ENCODE measurements at places on chromosomes 6 and 20. TPM values are rescaled to one million over a fixed set of nuclear protein-coding genes. Genes with fewer than 3 reads are reported as not detected.
A peak's percentile ranks its signal among the peaks of the same experiment; 100 is the strongest.

COX7A2 gene
- 157 TPM for total RNA-seq

DYNLT1 gene
- total RNA-seq: 97.6 TPM

CST5 gene
- total RNA-seq: not detected

MEI4 gene
- total RNA-seq: 0.44 TPM

HMGA1 gene
- 321 TPM for total RNA-seq

EYS gene
- not detected for total RNA-seq

ECT2L gene
- total RNA-seq: not detected

RBBP8NL gene
- total RNA-seq: not detected

THEMIS gene
- total RNA-seq: not detected

- no peak for DNase-seq
Measured at GRCh38 chr6:15854826-15855710, 192.2 kb upstream of the DTNBP1 start.

- DNase-seq: no peak
Measured at GRCh38 chr6:149061930-149062329, 255.6 kb upstream of the TAB2 start.

DNA sequence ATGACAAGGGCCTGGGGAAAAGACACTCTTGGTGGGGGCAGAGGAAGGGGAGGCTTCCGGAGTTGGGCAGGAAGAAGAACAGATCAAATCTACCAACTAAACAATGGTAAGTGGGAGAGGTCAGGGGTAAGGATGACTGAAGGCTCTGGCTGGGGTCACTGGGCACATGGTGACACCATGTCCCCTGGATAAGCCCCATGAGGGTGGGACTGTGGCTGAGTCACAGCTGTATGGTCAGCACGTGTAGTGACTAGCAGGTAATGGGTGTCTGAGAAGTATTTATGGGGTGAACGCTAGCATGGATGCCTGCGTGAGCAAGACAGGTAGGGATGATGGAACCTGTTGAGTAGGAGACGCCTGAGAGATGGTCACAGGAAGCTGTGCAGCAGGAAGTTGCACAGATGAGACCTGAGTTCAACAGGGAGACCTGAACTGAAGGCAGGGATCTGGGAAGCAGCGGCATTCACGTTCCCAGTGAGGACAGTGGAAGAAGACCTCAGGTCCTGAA is 64.5 kb upstream of the SNX9 start:
- no peak for DNase-seq

DNA sequence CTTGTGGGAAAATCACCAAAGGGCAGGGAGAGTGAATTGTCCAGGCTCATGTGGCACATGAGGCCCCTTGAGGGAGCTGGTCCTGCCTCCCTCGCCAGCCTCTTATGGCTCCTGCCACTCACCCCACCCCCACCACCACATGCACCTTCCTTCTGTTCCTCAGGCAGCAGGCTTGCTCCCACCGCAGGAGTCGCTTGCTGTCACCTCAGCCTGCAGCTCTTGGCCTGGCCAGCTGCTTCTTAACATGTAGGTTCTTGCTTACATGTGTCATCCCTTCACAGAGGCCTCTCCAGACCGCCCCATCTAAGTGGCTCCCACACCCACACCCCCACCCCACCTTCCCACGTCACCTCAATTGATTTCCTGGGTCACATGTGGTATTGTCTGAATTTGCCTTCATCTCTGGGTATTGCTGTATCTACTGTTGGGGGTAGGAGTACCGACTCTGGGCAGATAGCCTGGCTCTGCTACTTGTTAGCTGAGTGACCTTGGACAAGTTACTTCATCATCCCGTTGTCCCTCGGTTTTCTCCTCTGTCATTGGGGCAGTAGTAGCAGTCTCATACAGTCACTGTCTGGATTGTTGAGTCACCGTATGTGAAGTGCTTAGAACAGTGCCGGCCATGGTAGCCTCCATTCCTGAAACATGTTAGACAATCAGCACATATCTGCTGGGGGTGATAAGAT is 41.7 kb downstream of the SLC9A8 start:
- DNase-seq: peak; percentile 73

DNA sequence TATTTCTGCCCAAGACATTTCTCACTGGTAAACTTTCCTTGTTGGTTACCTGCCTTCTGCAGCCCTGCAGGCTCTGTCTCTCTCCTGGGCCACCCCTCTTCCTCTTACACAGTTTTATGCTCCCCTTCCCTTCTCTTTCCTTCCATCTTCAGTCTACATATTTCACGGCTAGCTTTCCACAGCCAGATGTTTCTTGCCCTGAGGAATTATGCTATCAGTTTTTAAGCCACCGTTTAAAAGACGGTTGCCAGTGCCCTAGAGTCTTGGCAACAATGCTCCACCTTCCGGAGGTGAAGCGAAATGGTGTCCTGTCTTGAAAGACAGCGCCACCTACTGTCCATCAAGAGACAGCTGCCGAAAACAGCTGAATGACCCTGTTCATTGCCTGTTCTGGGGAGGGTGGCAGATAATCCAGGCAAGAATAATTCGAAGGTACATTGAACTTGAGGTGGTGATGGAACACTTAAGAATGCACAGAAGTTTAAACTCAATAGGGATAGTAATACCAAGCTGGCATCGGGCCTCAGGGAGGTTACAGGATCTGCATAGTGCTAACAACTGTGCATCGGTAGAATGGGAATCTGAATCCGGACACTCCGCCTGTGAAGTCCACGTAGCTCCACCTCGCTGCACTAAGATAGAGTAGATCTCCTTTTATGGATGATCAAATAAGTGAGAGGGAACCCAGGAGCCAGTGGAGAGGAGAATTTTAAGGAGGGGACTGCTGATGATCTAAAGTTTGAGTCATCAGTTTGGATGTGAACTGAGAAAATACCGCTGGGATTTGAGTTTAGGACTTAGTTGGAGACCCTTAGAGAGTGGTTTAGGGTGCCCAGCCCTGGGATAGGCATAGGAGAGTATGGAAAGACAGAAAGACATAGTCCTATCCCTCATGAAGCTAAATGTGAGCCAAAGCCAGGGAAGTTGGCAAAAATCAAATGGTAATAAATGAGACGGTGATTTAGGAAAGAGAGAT is 4.8 kb upstream of the TRIM40 start:
- DNase-seq: peak; percentile 89

GRCh38 chr6:56692523-56693245 is 50.0 kb upstream of the DST start:
- no peak for DNase-seq

DNA sequence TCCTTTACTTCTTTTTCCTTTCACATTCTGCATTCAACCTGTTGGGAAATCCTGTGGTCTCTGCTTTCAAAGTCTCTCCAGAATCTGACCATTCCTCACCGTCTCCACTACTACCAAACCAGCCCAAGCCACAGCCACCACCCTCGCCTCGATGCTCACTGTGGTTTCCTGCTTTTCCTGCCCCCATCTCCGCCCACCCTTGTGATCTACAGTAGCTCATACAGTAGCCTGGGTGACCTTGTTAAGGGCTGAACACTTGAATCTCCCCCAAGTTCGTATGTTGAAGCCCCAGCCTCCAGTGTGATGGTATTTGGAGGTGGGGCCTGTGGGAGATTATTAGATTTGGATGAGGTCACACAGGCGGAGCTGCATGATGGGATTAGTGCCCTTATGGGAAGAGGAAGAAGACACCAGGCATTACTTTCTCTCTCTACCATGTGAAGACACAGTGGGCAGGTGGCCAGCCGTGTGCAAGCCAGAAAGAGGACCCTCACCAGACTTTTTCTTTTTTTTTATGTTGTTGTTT is 189.0 kb upstream of the UST start:
- DNase-seq: no peak

GRCh38 chr6:158799051-158799792 is 19.9 kb downstream of the EZR start:
- peak; percentile 87 for DNase-seq

DNA sequence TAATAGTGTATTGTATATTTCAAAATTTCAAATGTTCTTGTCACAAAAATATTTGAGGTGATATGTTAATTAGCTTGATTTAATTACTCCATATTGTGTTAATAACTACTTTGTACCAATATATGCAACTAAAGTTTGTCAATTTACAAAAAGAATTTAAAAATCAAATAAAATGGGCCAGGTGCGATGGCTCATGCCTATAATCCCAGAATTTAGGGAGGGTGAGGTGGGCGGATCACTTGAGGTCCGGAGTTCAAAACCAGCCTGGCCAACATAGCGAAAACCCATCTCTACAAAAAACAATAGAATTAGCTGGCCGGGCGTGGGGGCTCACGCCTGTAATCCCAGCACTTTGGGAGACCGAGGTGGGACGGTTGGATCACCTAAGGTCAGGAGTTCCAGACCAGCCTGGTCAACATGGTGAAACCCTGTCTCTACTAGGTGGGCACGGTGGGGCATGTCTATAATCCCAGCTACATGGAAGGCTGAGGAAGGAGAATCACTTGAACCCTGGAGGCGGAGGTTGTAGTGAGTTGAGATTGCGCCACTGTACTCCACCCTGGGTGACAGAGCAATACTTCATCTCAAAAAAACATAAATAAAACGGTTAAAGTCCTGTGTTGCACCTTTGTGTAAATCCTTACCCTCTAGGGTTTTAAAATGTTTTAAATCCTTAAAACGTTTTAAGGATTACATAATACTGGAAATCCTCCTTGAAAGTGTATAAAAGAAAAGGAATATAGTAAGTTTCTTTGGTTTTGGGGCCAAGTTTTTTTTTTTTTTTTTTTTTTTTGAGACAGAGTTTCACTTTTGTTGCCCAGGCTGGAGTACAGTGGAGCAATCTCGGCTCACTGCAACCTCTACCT is 4.0 kb downstream of the HSPA1B start:
- no peak for DNase-seq

DNA sequence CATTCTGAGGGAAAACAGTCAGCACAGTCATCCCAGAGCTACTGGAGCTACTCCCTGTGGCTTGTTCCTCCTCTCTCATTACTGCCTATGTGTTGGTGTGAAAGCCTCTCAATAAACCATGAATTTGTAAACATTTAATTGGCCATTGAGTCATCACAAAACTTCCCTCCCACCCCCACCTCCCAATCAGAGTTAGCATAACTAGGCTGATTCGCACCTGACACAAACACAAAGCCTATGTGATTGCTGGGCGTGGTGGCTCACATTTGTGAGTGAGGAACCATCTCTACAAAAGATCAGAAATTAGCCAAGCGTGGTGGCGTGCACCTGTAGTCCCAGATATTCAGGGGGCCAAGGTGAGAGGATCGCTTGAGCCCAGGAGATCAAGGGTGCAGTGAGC is 17.1 kb upstream of the SNTA1 start:
- DNase-seq: no peak

DNA sequence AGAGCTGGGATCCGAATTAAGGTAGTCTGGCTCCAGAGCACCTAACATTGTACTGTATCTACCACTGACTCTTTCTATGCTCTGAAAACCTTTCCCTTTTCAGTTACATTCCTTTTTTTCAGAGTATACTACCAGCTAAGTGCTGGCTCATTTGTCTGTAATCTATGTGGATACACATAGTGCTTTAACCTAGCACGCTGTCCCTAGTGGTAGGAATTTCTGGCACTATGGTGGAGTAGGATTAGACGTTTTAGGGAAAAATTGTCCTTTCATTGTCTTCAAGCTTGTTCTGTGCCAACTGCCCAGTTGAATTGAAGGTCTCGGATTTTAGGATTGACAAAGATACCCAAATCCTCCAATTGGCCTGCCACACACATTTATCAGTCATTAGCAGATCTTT is 259.1 kb upstream of the FERMT1 start:
- no peak for DNase-seq

GRCh38 chr6:166462461-166463135 is 79.9 kb upstream of the MPC1 start:
- DNase-seq: no peak

DNA sequence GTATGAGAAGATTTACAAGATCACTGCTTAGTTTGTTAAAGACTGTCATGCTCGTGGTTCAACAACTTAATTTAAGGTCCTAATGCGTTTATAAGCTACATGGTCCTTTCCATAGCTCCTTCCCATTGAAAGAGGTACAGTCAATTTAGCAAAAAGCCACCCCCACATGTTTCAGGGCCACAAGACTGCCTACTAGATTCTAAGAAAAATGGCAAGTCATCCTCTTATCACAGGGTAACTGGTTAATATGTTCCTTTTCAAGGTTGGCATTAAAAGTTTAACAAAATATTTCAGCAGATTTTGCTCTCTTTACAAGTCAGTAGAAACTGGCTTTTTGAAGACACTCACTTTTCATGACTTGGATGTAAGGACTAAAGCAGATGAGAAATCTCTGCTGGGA is 15.7 kb downstream of the GSTA3 start:
- DNase-seq: no peak

DNA sequence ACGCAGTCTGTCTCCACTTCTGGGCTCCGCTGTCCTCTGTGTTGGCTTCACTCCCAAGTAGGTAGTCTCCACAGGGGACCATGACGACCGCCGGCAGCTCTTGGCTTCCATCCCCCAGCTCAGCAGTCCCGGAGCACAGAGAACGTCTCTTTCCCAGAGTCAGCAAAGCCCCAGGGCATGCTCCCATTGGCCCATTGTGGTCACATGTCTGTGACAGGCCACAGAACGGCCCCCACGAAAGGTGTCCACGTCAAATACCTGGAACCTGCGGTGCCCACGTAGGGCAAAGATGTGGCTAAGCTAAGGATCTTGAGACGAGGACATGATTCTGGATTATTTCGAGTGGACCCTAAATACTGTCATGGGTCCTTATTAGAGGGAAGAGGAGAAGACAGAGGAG is 438.4 kb upstream of the SULF2 start:
- no peak for DNase-seq

GRCh38 chr20:5205348-5206210 is 78.8 kb downstream of the CDS2 start:
- peak; percentile 87 for DNase-seq

DNA sequence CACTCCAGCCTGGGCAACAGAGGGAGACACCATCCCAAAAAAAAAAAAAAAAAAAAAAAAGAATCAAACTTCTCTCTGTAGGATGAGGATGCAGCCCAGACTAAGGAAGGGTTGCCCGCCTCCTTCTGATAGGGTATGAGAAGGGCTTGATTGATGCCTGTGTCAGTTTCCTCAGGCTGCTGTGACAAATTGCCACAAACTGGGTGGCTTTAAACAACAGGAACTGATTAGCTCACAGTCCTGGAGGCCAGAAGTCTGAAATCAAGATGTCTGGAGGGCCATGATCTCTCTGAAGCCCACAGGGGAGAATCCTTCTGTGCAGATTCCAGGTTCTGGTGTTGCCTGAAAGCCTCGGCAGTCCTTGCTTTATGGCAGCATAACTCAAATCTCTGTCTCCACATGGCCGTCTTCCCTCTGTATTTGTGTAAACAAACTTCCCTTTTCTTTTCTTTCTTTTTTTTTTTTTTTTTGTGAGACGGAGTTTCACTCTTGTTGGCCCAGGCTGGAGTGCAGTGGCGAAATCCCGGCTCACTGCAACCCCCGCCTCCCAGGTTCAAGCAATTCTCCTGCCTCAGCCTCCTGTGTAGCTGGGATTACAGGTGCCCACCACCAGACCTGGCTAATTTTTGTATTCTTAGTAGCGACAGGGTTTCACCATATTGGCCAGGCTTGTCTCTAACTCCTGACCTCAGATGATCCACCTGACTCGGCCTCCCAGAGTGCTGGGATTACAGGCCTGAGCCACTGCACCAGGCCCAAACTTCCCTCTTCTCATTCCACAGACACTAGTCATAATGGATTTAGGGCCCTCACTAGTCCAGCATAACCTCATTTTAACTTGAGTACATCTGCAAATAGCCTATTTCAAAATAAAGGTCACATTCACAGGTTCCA is 11.2 kb upstream of the CDK19 start:
- no peak for DNase-seq

- DNase-seq: no peak
Measured at GRCh38 chr20:38196076-38196475, 31.0 kb upstream of the TGM2 start.
